Endodermal cell (in vitro differentiated cells): ENCODE measurements at places on chromosomes 1 and 21. TPM values are rescaled to one million over a fixed set of nuclear protein-coding genes. Genes with fewer than 3 reads are reported as not detected.
A peak's percentile ranks its signal among the peaks of the same experiment; 100 is the strongest.

COL8A2 gene
- total RNA-seq: 0.40 and 0.43 TPM in 2 replicates

FCER1G gene
- total RNA-seq: 0.61 and 0.68 TPM in 2 replicates

DNA sequence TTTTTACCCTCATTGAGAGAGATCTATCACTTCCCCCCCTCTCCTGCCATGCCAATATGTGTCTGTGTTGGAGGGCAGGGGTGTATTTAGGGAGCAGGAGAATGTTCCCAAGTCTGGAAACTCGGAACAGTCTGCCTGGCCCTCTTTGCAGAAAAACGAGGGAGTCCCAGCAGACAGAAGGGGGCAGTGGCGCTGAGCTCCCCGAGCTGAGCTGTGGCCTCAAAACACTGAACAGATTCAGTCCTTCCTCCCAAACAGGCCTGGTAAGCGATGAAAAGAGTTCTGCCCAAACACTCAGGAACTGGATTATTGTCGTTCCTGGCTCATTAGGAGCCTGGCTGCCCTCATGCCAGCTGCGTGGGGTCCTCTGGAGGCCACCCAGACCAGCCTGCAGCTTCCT is 981 bp downstream of the CLDN14 start:
- peaks cover 18% of the 10 kb centered on the region for H3K4me1 ChIP-seq
- no peak overlapping the region for H3K4me3 ChIP-seq
- peak; percentile 70 for DNase-seq
- no peaks in the 10 kb centered on the region for H3K27me3 ChIP-seq
- H3K27ac ChIP-seq: no peak overlapping the region
- H3K36me3 ChIP-seq: no peaks in the 10 kb centered on the region

DNA sequence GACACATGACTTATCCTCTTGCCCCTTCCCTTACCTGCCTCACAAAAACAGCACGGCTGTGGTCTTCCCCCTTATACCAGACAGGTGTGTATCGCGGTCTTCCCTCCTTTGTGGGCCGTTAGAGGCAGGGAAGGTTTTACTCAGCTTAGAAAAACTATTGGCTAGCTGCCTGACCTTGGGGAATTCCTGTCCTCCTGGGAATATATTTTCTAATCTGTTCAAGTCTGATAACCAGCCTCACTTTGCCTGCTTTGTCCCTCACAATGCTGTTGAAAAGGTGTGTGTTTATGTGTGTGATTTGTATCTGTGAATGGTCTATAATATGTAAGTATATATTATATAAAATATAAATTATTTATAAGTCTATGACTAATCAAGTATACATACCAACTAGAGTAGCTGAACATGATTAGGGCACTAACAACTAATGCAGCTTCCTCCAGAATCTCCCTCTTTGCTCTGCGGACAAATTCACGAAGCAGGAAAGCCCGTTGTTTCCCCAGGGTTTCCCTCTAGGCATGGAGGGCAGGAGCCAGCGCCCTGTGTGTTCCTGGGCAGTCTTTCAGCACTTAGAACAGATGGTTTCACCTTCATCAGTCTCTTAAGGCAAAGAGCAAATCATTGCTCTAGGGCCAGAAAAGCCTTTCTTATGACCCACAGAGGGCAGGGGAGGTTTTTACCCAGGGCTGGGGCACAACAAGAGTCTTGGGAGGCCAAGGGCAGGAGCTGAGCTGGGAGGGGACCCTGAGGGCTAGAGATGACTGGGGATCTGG is 25.6 kb downstream of the SLC26A9 start:
- no peaks in the 10 kb centered on the region for H3K27me3 ChIP-seq
- no peak overlapping the region for H3K27ac ChIP-seq
- no peak overlapping the region for H3K4me3 ChIP-seq

DNA sequence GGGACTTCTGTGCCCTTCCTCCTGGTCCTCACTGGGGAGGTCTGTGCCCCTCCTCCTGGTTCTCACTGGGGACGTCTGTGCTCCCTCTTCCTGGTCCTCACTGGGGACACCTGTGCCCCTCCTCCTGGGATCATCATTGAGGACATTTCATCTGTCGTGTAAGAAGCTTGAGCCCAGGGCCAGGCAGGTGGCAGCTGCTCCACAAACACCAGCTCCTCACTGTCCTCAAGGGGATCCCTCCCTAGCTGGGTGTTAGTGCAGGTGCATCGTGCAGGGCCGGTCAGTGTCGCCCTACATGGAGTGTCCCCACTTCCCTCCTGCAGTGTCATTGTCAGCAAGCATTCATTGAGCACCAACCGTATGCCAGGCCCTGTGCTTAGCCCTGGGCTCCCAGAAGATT is 312.7 kb downstream of the PTPRU start:
- H3K27ac ChIP-seq: no peak overlapping the region
- H3K27me3 ChIP-seq: no peaks in the 10 kb centered on the region
- peak; percentile 36 for DNase-seq

DNA sequence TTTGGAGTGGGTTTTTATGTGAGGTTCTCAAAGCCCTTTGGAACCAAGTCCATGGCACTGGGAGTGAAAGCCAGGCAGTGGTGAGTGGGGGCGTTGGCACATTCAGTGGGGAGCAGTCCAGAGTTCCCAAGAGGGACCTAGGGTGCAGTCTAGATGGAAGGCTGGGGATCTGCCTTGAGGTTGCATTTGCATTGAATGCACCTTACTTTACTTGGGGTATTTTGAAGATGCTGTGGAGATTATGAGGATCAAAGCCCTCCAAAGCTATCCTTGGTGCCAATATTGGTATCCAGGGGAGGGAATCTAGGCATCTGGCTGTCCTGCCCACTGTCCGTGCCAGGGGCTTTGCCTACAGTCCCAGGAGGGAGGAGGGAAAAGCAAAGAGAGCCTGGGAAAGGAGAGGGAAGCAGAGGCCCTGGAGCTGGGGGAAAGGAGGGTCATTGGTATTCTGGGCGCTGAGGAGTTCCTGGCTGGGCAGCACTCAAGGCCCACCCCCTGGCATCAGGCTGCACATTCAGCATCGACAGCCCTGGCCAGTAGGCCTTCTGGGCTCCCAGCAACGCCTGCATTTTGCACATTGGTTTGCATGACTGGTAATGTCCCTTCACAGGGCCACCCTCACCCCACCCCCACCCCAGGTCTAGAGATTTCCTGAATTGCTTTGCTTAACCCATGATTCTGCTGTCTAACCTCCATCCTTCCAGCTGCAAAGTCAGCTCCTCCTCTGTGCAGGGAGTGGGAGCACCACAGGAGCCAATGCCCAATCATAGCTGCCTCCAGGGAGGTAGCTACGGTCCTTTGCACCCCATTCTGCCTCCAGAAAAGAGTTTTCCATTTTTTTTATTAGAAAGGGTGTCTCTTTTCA is 843 bp upstream of the BCAN start:
- peaks cover 94% of the 10 kb centered on the region for H3K27me3 ChIP-seq
- no peaks in the 10 kb centered on the region for H3K36me3 ChIP-seq
- no peaks in the 10 kb centered on the region for H3K4me1 ChIP-seq
- peak; percentile 54 for DNase-seq
- peak overlapping the region; percentile 69 for H3K4me3 ChIP-seq

GRCh38 chr1:246558041-246558440 is 8.0 kb downstream of the TFB2M start:
- H3K27me3 ChIP-seq: no peaks in the 10 kb centered on the region
- H3K36me3 ChIP-seq: peaks cover 70% of the 10 kb centered on the region
- no peaks in the 10 kb centered on the region for H3K4me1 ChIP-seq
- H3K27ac ChIP-seq: no peak overlapping the region
- no peak overlapping the region for H3K4me3 ChIP-seq
